Esophagus squamous epithelium (tissue), 5 donors: ENCODE measurements at places on chromosomes 6 and 20. TPM values are rescaled to one million over a fixed set of nuclear protein-coding genes. Genes with fewer than 3 reads are reported as not detected.

DNA sequence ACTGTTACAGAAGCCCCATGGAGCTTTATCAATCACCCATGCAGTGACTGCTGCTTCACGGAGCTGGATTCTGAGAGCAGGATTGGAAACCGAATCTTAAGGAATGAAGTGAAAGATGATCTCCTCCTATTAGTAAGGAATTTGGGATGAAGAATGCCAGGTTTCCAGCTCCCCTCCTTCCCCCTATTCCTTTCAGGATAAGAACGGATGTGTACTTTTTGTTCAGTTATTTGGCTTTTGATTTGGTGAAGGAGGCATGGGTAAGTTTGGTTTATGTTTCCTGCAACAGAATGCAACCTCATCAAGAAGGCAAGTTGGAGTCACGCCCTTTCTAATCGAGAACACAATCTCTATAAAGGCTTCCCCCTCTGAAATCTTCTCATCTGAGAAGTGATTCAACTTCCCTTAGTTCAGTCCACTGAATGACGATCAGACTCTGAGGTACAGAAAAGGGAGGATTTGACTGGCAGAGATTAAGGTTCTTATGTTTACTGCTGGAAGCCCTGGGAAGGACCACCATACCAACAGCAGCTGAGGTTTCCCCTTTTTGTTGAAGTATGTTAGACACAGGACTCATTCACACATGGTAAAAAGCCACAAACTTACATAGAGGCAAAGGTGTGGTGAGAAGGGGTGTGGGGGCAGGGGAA, 5.5 kb downstream of the ELMO2 start:
- H3K4me3 ChIP-seq: no peak overlapping the region
- peaks cover 59% of the 10 kb centered on the region for H3K4me1 ChIP-seq
- no peaks in the 10 kb centered on the region for H3K27me3 ChIP-seq
- H3K36me3 ChIP-seq: no peaks in the 10 kb centered on the region

- no peaks in the 10 kb centered on the region for H3K4me1 ChIP-seq
- H3K27me3 ChIP-seq: no peaks in the 10 kb centered on the region
- DNase-seq: no peak
- H3K36me3 ChIP-seq: peaks cover 29% of the 10 kb centered on the region
Measured at GRCh38 chr6:4125933-4126864, 9.2 kb downstream of the ECI2 start.

- H3K4me1 ChIP-seq: no peaks in the 10 kb centered on the region
- no peaks in the 10 kb centered on the region for H3K27me3 ChIP-seq
- no peak for DNase-seq
- no peaks in the 10 kb centered on the region for H3K36me3 ChIP-seq
- no peak overlapping the region for H3K4me3 ChIP-seq
- no peak overlapping the region for H3K27ac ChIP-seq
Measured at GRCh38 chr20:63420359-63421093, 51.9 kb downstream of the KCNQ2 start.

GRCh38 chr20:19336631-19337030, 124.2 kb downstream of the SLC24A3 start:
- DNase-seq: no peak
- H3K36me3 ChIP-seq: no peaks in the 10 kb centered on the region
- no peak overlapping the region for H3K27ac ChIP-seq
- no peak overlapping the region for H3K4me3 ChIP-seq
- H3K27me3 ChIP-seq: no peaks in the 10 kb centered on the region
- peaks cover 25% of the 10 kb centered on the region for H3K4me1 ChIP-seq

GRCh38 chr6:145736661-145737144, 1.4 kb upstream of the EPM2A start:
- peak overlapping the region; percentile 89 for H3K27ac ChIP-seq
- no peaks in the 10 kb centered on the region for H3K36me3 ChIP-seq
- H3K4me1 ChIP-seq: no peaks in the 10 kb centered on the region
- H3K4me3 ChIP-seq: no peak overlapping the region

- no peak overlapping the region for H3K27ac ChIP-seq
- H3K4me1 ChIP-seq: peaks cover 3% of the 10 kb centered on the region
- no peaks in the 10 kb centered on the region for H3K27me3 ChIP-seq
- DNase-seq: no peak
Measured at GRCh38 chr6:52877168-52877567, 32.3 kb downstream of the GSTA3 start.

- peak overlapping the region; percentile 96 for H3K27ac ChIP-seq
- no peaks in the 10 kb centered on the region for H3K36me3 ChIP-seq
- H3K27me3 ChIP-seq: no peaks in the 10 kb centered on the region
- no peak for DNase-seq
- H3K4me3 ChIP-seq: peak overlapping the region; percentile 56
Measured at GRCh38 chr6:27478141-27478705, 5.3 kb upstream of the ZNF184 start.

SLC17A1 gene
- not detected for total RNA-seq

- H3K36me3 ChIP-seq: no peaks in the 10 kb centered on the region
- H3K27me3 ChIP-seq: no peaks in the 10 kb centered on the region
- no peak for DNase-seq
- no peak overlapping the region for H3K27ac ChIP-seq
- H3K4me1 ChIP-seq: peaks cover 4% of the 10 kb centered on the region
Measured at GRCh38 chr20:4726710-4727397, 5.1 kb downstream of the PRND start.

DNA sequence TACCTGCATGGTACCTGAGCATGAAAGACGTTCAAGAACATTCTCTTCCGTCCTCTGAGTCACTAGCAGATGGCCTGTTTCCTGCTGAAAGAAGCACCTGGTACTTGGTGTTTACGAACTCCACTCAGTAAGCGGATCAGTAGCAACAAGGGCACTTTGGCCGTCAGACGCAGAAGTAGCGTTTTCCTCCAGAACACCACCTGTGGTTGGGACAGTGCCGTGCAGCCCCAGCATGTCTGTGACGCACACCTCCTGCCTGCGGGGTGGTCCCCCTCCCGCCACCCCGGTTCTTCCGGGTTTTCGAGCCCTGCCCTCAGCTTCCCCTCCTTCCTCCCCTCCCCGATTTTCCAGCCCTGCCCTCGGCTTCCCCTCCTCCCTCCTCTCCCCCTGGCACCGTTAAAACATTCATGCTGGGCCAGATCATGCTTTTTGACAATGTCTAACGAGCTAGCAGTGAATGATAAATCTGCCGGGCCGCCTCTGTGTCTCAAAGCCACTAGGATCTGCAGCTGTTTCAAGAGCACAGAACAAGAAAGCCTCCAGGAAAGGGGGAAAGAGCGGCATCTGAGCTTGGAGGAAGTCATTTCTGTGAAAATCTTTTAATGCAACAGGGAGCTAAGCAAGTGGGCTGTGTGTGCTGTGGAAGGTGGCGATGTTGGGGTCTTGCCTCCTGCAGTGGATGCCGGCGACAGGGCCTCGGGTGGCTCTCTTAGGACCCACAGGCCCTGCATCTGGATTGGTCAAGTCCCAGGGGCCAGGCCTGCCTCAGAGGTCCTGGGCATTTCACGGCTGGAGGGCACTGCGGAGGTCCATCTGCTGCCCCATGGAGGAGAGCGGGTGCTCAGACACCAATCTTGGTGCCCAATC, 207.9 kb downstream of the ERMARD start:
- H3K4me1 ChIP-seq: peaks cover 45% of the 10 kb centered on the region
- no peak for DNase-seq
- H3K27me3 ChIP-seq: peaks cover 34% of the 10 kb centered on the region
- no peak overlapping the region for H3K4me3 ChIP-seq
- no peaks in the 10 kb centered on the region for H3K36me3 ChIP-seq
- H3K27ac ChIP-seq: peak overlapping the region; percentile 25

- H3K4me3 ChIP-seq: no peak overlapping the region
- H3K27ac ChIP-seq: no peak overlapping the region
- no peaks in the 10 kb centered on the region for H3K4me1 ChIP-seq
- DNase-seq: no peak
Measured at GRCh38 chr6:135088818-135089809, 34.5 kb upstream of the HBS1L start.

DNA sequence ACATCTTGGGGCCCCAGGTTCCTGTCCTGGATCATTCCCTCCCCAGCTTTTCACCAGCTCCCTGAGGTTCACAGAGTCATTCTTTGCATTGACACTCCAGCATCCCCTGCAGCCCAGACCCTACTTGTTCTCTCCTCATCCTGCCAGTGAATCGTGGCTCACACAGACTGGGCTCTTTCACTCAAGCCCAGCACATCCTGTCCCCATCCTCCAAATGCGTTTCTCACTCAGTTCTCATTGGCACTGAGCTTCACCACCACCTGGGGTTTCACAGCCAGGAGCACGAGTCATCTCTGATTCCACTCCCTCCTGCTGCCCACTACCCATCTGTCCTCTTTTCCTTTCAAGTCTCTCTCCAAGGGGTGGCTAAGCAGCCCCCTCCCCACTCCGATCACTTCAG, 85.4 kb upstream of the NNAT start:
- no peak for DNase-seq
- no peaks in the 10 kb centered on the region for H3K36me3 ChIP-seq
- H3K27me3 ChIP-seq: no peaks in the 10 kb centered on the region
- no peaks in the 10 kb centered on the region for H3K4me1 ChIP-seq

RAD21L1 gene
- not detected for total RNA-seq

DNA sequence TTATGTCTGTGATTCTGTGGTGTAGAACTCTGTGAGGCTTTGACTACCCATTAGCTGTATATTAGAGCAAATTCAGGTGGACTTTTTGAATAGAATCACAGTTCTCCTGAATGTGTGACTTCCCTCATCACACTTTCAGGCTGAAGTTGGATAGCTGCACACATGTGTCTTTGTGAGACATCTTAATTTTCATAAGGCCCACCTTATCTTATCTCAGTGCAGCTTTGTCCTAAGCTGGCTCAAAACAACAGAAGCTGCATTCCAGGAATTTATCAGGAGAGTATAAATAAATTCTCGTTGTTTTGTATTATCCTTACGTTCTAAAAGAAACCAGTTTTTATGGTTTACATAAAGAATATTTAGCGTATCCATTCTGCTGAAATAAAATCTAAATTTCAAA, 26.2 kb upstream of the SLC35D3 start:
- no peak for DNase-seq
- H3K4me3 ChIP-seq: no peak overlapping the region
- H3K4me1 ChIP-seq: no peaks in the 10 kb centered on the region
- no peak overlapping the region for H3K27ac ChIP-seq
- H3K27me3 ChIP-seq: no peaks in the 10 kb centered on the region

RFX6 gene
- total RNA-seq: not detected

SRSF6 gene
- 53.0 TPM for total RNA-seq

TSBP1 gene
- not detected for total RNA-seq

CCN6 gene
- not detected for total RNA-seq

- DNase-seq: no peak
- no peak overlapping the region for H3K27ac ChIP-seq
- H3K4me1 ChIP-seq: peaks cover 42% of the 10 kb centered on the region
Measured at GRCh38 chr20:25259358-25259757, 11.5 kb downstream of the PYGB start.

- H3K4me3 ChIP-seq: no peak overlapping the region
- H3K4me1 ChIP-seq: no peaks in the 10 kb centered on the region
Measured at GRCh38 chr20:58712151-58712791, 19.7 kb downstream of the NPEPL1 start.

DNA sequence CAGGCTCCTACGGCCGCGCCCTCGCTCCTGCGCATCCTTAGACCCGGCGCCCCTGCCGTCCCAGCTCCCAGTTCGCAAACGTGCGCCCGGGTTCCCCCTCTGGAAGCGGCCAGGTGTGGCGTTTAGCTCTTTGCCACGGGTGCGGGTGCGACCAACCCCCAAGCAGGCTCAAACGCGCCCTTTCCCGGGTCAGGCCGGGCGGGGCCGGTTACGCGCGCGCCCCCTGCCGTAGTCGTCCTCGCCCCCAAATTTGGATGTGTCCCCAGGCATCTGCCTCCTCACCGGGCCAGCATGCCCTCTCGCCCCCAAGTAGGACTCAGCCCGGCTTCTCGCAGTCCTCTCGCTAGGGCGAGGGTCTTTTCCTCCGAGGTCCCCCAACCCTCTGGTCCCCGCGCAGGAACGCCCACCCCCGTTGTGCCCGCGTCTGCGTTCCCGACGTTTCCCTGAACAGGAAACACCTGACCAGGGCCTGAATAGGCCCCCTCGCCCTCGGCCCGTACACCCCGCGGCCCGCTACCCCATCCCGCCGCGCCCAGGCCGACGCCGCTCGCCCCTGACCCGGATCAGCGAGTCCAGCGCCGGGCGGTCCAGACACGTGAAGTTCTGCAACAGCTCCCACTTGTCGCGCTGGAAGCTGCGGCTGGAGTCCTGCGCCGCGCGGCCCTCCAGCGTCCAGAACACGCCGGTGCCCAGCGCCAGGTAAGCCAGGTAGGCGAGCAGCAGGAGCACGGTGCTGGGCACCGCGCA, 520 bp downstream of the KCNK17 start:
- peak overlapping the region; percentile 1 for H3K4me3 ChIP-seq
- H3K4me1 ChIP-seq: peaks cover 12% of the 10 kb centered on the region
- no peak for DNase-seq
- no peak overlapping the region for H3K27ac ChIP-seq
- no peaks in the 10 kb centered on the region for H3K36me3 ChIP-seq

GRCh38 chr6:114878091-114878490, 535.3 kb upstream of the HS3ST5 start:
- DNase-seq: no peak
- H3K4me1 ChIP-seq: no peaks in the 10 kb centered on the region
- no peak overlapping the region for H3K4me3 ChIP-seq
- H3K27me3 ChIP-seq: no peaks in the 10 kb centered on the region

IRF4 gene
- 1.7 TPM for total RNA-seq

DNA sequence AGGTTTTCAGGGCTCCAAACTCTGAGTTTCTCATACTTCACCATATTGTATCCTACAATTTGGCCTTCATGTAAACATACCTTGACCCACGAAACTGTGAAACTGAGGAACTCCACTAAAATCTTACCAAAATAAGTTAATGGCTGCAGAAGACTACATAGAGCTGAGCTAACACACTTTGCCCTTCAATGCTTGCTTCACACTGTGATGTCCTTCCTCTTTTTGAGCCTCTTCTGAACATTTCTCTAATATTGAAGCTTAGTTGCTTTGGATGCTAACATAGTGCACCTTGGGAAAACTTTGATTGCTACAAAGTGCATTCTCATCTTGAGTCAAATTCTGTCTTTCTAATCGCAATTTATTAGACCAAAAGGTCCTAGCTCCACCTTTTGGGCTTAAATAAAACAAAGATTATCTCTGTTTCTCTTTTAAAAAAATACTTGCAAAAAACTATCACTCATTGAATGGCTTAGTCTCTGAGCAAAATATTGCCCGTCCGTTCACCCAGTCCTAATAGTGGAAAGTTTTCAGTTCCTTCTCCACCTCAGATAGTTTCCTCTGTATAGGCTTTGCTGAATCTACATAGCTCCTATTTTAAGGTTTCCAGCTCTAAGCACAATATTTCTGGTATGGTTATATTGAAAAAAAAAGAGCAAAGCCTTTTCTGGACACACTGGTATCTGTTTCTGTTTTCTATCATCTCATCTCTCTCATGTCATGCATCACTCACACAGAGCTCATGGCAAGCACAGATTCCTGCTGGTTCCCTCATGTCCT, 494.6 kb downstream of the RFPL4B start:
- DNase-seq: no peak
- H3K27me3 ChIP-seq: no peaks in the 10 kb centered on the region
- H3K36me3 ChIP-seq: no peaks in the 10 kb centered on the region
